ENCODE measurements at places on chromosomes 2 and 18.

DNA sequence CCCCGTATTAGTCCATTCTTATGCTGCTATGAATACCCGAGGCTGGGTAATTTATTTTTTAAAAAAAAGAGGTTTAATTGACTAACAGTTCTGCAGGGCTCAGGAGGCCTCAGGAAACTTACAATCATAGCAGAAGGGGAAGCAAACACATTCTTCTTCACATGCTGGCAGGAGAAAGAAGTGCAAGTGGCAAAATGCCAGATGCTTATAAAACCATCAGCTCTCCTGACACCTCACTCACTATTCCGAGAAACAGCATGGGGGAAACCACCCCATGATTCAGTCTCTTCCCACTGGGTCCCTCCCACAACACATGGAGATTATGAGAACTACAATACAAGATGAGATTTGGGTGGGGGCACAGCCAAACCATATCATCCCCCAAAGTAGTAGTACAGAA, 2148.5 kb upstream of the PIK3C3 start:
- DNase-seq = no peak

DNA sequence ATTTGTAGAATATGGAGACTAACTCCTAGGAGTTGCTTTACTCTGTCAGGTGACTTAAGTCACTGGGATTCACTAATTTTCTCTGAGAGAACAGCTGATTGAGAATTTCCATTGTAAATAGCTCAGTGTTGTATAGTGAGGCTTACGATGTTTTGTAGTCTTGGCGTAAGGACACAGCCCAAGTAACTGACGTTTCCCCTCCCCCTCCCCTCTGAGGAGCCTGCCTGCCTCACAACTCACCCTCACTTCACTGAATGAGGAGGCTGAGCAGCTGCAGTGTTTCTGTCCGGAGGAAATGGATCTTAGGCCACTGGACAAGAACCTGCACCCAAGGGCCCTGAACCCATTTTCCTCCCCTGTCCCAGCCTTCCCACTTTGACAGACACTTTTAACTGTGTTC, 264.6 kb downstream of the PHLPP1 start:
- DNase-seq = no peak

DNA sequence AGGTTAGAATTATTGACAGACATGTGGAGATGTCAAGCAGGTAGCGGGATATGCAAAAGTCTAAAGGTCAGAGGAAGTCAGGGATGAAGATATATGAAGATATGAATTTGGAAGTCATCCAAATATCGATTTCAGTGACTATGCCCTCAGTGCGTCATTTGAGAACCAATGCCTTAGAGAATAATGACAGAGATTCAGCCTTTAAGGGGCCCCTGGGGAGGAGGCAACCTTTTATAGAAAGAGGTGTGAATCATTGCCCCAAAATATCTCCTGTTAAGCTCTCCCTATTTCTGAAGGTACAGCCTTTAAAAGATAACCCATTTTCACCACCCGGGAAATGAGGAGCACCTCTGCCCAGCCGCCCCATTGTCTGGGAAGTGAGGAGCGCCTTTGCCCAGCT, 223.4 kb downstream of the NCKAP5 start:
- no peak for DNase-seq

GRCh38 chr2:30684516-30684915, 122.7 kb downstream of the CAPN13 start:
- no peak for DNase-seq

DNA sequence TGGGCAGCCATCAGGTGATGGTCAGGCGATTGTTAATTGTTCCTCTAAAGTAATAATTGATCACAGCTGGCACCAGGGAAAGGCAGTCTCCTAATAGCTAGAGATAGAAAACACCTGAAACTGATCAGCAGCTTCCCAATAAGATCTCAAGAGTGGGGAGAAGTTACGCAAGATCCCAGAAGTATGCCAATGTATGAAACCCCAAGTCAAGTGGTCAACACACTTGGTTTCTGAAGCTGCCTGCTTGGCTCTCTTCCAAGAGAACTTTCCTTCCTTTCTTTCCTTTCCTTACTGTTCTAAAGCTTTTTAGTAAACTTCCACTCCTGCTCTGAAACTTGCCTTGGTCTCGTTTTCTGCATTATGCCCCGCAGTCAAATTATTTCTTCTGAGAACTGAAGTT, 201.6 kb upstream of the SKOR2 start:
- no peak for DNase-seq

GRCh38 chr2:130359466-130359865, 3.6 kb downstream of the PTPN18 start:
- no peak for DNase-seq

DNA sequence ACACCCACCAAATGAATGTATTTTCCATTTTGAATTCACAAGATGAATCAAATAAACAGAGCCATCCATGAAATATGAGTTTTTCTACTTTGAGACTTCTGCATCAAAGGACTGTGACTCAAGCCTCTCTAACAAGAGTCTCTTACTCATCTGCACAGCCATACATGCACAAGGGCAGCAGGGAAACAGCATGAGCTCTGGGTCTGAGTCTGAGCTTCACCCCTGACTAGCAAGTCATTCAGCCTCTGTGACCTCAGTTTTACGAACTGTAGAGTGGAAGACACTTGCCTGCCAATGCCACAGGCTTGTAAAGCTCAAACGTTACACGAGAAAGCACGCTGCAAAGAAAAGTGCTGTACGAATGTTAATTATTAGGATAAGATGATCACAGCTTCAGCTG, 42.9 kb downstream of the MREG start:
- DNase-seq = no peak

- no peak for DNase-seq
Measured at GRCh38 chr18:22186484-22186971, 17.1 kb downstream of the GATA6 start.

GRCh38 chr18:54950221-54950620, 9.0 kb downstream of the CCDC68 start:
- DNase-seq = no peak

DNA sequence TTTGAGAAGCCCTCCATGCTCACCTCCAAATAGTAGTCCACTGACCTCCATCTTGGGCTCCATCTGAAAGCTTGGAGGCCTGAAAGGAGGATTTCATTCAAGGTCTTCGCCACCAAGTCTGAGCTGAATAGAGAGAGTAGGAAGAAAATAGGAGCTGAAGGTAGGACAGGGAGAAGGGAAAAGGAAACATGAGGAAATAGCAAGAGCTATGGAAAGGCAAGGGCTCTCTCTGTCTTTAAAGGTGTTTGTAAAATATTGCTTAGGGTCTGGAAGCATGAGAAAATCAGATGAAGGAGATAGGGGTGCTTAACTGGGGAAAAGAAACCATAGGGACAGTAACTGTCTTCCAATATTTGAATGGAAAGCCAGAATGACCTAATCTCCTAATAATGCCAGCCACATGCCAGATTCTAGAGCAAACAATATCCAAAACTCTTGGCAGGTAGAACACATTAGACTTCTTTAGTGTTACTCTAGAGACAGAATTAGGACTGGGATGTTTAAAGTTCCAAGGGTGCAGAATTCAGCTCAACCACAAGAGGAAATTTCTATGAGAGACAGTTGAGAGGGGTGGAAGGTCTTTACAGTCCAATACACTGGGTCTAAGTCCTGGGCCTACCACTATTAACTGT, 67.4 kb downstream of the NAB1 start:
- DNase-seq = no peak

GRCh38 chr18:79133724-79134123, 64.5 kb downstream of the ATP9B start:
- DNase-seq = no peak

DNA sequence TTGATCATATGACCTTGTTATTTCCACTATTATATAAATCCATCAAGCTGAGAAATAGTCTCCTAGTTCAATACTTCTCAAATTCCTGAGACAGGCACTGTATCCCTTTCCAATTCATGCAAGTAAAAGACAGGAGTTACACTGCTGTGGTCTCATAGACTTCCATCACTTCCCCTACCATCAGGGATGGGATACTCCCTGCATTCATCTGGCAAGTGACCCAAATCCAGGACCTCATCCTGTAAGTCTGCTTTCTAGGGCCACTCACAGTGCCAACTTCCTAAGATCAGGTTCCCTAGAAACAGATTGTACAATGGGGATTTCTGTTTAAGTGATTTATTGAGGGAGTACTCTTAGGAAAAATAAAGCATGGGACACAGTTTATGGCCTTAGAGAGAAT, 424.0 kb upstream of the CDH7 start:
- DNase-seq = no peak

GRCh38 chr2:238255151-238255551, 15.3 kb upstream of the HES6 start:
- DNase-seq = no peak

GRCh38 chr2:234278556-234279255, 218.2 kb downstream of the ARL4C start:
- DNase-seq = no peak

- DNase-seq = no peak
Measured at GRCh38 chr2:212228743-212229171, 309.8 kb downstream of the ERBB4 start.

GRCh38 chr2:183079139-183079775, 710 bp downstream of the DUSP19 start:
- DNase-seq = no peak

DNA sequence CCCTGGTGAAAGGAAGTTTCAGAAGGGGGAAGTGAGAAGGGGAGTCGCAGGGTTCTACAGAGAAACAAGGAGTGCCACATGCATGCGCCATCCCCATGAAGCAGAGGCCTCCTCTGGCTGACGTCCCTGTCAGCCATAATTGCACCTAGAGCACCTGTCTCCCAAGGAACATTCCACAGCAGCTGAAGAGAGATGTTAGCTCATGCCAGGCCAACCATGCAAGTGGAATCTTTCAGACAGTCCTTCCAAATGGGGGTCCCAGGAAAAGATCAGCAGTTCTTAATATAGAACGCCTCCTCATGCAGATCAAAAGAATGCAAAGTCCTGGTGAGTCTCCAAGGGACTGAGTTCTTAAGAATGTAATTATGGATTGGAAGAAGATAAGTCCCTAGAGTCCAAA, 29.6 kb downstream of the MRO start:
- DNase-seq = no peak

DNA sequence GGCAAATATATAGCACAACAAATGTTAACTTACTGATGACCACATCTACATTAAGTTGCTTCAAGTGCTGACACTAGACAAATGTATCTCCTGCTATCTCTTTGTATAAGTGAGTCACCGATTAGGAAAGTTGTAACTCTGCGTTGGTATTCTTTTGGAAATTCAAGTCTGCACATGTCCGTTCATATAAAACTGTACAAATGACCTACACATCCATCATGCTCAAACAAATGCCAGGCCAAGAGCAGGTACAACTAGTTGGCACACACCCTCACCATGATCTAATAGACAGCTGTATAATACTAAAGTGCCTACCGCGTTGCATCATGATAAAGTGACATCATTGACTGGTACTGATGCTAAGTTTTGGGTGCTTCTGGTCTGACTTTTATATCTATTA, 141.1 kb downstream of the RBMS1 start:
- no peak for DNase-seq

GRCh38 chr2:159661286-159661685, 44.9 kb upstream of the BAZ2B start:
- no peak for DNase-seq

DNA sequence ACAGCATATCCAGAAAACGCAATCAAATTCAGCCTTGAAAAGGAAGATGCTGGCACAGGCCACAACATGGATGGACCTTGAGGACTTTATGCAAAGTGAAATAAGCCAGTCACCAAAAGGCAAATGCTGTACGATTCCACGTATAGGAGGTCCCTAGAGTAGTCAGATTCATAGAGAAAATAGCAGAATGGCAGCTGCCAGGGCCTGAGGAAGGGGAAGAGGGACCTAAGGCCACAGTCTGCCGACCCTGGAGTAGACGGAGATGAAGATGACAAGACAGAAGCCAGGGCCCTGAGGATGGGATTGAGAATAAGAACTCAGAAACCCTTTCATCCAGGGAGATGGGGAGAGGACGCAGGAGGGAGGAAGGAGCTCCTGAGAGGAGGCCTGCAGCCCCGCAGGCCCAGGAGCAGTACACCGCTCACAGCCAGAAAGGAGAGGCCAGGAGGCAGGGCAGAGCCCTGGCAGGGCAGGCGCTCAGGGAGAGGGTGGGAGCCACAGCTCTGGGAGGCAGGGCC, 8.1 kb upstream of the MTERF4 start:
- no peak for DNase-seq

GRCh38 chr2:43082903-43083677, 143.3 kb downstream of the ZFP36L2 start:
- no peak for DNase-seq

- no peak for DNase-seq
Measured at GRCh38 chr2:64862623-64863022, 126.6 kb upstream of the SLC1A4 start.

DNA sequence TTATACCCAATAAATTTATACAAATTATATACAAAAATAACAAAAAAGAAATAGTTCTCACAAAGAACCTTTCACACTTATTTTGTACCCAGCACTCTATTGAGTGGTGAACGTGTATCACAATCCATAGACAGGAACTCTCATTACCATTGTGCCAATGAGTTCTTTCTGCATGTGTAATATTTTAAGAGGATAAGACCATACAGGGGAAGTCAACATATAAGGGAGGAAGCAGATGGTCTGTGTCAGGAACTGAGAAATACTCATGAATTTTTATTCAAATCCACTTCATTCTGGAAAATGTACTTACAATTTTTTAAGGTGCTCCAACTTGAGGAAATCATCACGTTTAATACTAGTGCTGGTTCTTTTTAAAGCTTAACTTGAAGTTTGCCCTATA, 27.1 kb upstream of the ELOA2 start:
- DNase-seq = no peak

DNA sequence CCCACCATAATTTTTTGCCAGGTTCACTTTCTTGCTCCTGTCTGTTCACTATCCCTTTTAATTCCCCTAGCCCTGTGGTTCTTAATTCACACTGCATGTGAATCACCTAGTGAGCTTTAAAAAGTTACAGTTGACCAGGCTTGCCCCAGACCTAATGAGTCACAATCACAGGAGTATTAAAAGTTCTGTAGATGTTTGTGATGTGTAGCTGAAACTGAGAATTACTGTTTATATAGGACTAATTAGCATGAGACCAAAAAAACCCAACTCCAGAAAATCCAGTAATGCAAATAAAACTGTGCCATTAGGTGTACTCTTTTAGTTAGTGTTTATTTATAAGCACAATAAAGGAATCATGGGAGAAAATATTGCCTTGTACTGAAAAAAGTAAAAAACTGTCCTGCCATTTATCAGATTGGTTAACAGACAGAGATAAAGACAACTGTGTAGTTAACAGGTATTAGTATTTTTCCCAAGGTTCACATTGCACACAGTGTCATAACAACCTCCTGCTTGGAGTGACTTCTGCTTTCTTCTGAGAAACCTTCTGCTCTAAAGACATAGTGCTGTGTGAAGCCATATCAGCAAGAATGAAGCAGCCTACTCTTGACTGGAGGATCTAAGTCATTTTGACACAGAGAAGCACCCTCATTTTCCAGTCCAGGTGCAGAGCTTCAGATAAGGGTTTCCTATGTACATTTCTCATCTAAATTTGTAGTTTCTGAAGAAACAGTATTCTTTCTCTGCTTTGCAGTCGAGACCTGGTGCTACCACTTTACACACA, 39.0 kb downstream of the VAPA start:
- DNase-seq = no peak

DNA sequence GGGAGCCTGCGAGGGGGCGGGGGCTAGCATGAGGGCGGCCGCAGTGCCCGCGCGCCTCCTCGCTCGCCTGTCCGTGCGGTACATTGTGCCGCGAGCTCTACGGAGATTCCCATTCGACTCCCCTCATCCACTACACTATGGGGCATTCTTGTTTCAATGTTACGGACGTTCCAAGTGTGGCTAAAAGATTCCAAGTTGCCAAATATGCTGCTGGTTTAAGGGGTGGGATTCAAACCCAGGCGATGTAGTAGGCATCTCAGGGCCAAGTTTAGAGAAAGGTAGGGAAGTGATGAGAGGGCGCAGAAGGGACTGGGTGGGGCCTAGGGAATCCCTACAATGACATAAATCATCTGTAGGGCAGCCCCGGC, 10.0 kb upstream of the CRYBA2 start:
- no peak for DNase-seq

Data from brain pericyte (primary cell).